ENCODE measurements at places on chromosomes 13 and 19.

DNA sequence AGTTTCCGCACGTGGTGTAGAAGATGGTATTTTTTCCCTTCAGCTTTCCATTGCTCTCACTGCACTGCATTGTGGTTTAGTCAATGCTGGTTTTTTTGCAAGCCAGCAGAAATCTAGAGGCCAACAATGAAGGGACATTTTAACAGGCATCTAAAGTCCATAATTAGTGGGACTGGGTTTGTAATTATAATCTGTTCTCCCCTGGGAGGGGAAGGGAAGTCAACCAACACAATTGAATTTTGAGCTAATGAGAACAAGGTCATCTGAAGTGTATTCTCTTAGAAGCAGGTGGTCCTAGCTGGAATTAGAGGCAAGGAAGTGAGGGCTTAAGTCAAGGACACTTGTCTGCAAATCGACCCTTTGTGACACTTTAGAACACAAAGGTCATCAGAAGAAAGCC lies 156.4 kb downstream of the MYO16 start:
- DNase-seq = no peak

GRCh38 chr13:92463134-92463533 lies 763.5 kb upstream of the GPC6 start:
- no peak for DNase-seq

- no peak for DNase-seq
These were observed 155.0 kb downstream of the RAP2A start for GRCh38 chr13:97588993-97589392.

DNA sequence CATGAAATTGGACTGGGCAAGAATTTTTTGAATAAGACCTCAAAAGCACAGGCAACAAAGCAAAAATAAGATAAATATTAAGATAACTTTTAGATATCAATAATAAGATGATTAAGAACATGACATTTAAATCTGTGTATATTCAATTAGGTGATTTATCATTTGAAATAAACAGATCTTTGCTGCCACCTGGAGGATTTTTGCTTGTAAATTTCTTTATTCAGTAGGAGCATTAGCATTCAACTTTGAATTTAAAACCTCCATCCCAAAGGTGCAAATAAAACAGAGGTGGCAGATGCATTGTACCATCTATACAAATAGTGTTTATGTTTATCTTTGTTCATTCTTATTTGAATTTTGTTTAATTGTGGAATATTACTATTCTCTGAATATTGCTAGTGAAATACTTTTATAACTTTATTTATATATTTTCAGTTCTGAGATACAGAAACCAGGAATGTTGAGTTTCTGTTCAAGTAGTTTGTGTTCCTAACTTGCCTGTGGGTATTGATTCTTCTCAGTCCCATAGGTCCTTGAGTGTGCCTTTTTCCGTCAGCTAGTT lies 20.9 kb downstream of the COG6 start:
- DNase-seq = peak; percentile 11

GRCh38 chr13:25652764-25653163 lies 281.0 kb downstream of the ATP8A2 start:
- peak; percentile 57 for DNase-seq

GRCh38 chr13:20997301-20998161 lies 63.9 kb downstream of the LATS2 start:
- DNase-seq = peak; percentile 71

GRCh38 chr19:35095667-35096368 lies 19.8 kb upstream of the FXYD3 start:
- DNase-seq = no peak

GRCh38 chr19:15320116-15320515 lies 12.2 kb downstream of the BRD4 start:
- no peak for DNase-seq

DNA sequence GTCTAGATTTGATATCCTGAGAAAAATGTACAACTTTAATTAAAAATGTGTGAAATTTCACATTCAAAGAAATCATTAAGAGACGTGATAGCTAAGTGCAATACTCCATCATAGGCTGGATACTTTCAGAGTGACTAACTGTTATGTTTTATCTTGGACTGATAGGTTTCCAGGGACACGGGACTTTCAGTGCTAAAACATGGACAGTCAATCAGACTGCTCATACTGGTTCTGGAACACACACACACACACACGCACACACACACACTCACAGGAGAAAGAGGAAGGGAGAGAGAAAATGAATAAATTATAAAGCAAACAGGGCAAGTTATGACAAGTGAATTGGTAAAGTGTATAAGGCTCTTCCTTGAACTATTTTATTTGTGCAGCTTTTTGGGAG lies 955.9 kb downstream of the SLITRK5 start:
- DNase-seq = no peak

DNA sequence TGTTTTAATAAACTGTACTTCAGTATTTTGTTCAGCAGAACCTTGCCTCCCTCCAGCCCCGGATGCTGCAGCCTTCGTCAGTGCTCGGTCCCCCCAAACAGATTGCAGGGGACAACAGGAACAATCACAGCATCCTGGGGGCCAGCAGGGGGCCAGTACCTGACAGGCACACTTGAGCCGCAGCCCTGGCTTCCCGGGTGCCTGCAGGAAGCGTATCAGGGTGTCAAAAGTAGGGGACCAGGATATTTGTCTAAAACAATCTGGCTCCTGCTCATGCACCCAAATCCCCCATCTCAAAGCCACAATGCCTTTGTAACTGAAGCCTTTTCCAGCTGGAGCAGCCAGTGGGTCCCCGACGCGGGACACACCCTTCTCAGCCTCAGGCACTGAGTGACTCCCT lies 167.5 kb upstream of the TSHZ3 start:
- no peak for DNase-seq

DNA sequence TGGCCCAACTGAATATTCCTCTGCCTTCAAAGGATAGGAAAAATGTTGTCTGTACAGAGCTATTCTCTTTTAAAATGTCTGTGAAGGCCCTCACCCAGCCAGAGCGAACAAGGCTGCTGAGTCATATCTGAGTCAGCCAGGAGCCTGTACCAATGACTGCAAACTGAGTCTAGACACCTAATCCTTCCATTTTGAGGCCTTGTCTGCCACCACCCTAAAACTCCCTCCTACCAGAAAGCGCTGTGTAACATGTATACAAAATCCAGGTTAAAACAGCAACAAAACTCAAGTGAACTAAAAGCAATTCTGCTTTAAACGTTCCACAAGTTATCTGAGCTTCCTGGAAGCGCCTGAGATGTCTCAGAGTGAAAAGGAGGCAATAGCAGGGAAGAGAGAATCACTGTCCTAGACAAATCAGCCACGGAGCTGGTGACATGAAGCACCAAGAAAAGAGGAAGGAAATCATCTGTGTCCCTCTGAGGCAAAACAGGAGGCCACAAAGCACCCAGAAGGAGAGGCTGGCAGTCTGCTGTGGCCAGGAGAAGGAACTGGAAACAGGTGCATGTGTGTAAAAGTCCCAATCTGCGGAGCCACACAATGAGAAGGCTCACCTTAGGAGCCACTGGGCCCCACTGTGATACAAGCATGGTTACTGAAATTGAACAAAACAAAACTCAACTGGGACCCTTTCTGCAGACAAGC lies 10.2 kb downstream of the DHRS12 start:
- peak; percentile 65 for DNase-seq

DNA sequence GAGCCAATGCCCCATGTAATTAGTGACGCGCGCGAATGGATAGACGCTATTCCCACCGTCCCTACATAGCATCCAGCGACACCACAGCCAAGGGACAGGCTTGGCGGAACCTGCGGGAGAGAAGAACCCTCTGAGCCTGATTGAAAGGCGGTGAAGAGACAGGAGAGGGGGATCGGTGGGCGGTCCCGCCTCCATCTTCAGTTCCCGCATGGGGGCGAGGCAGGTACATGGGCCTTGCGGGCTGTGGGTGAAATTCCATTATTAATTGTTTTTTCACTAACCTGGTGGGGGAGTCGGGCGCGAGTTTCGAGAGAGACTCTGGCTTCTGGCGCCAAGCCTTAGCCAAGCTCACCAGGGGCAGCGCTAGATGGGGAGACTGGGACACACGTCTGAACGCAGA lies 8.4 kb upstream of the TEX101 start:
- DNase-seq = no peak

DNA sequence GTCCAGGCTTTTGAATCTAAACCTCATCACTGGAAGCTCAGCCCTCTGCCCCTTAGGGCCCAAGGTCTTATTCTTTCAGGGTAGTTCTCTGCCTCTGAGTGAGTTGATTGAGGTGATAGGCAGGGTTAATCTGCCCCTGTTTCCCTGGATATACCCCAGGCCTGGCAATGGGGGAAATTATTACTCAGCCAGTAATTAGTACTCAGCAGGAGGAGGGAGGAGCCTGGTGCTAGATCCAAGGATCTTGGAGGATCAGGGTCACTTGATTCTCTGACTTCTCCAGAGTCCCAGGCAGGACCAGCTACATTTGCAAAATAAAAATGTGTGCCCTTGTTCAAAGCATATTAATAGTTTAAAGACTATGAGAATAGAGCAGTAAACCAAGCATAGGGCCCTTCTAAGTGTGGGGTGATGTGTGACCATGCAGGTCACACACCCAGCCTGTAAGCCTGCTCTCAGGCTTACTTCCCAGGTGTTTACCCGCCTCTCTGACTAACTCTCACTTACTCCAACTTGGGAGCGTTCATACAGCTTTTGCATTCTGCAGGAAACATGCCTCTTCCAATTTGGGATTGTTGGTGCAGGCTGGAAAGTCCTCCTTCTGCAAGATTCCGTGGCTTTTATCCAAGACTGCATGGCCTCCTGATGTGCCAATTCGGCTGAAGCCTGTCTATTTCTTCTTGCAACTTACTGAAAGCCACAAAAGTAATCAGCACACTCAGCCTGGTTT lies 7.9 kb upstream of the STK24 start:
- DNase-seq = no peak

DNA sequence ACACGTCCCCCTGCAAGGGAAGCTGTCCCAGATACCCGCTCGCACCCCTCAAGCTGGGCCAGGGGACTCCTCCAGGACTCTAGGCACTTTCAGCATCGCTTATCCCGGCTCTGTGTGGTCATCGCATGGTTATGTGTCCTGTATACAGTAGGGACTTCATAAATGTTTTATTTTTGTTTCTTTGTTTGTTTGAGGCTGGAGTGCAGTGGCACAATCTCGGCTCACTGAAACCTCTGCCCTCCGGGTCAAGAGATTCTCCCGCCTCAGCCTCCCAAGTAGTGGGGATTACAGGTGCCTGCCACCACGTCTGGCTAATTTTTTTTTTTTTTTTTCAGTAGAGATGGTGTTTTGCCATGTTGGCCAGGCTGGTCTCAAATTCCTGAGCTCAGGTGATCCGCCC lies 7.5 kb downstream of the ANGPTL8 start:
- no peak for DNase-seq

DNA sequence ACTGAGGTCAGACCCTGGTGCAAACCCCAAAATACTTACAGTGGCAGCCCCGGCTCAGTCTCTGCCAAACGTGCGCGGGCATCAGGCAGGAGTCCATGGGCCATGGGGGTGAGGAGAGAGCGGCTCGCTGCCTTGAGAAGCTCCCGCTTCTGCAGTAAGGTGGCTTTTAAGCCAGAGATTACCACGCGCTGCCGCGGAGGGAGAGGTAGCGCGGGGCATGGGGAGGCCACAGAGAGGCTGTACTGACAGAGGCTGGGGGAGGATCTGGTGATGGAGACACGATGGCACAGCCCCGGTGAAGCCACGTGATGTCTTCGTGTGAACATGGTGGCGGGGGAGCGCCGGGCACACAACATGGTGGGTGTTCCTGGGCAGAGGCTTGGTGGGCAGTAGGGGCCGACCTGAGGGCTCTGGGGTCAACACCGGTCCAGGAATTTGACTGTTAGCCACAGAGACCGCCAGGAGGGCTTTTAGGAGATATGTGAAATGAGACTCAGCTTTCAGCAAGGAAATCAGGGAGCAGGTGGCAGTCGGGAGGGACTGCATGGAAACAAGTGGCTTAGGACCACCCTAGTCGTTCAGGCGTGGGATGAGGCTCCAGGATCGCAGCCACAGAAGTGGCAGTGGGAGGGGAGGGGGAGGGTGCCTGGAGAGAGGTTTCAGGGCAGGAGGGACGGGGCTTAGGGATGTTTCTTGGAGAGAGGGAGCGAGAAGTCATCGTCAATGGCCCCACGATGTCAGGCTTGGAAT lies 24.1 kb downstream of the MCF2L start:
- DNase-seq = no peak

- DNase-seq = no peak
These were observed 17.4 kb downstream of the NMRK2 start for GRCh38 chr19:3949997-3950859.

- DNase-seq = no peak
These were observed 285 bp downstream of the TMEM143 start for GRCh38 chr19:48363500-48363809.

DNA sequence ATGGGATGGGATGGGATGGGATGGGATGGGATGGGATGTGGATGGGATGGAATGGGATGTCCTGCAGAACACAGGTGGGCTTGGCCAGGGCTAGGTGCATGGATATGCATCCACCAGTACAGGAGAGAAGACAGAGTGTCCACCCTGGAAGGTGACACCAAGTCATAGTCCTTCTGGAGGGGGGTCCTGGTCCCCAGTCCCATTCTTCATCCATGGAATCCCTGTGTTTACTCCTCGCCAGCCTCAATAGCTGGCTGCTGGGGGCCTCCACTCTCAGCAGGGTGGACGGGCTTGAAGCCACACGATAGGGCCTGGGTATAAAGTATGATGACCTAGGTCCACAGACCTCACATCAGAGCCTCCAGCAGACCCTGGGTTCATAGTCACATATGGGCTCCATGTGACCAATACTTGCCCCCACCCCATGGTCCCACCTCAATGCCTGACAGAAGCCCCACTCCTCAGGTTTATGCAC lies 40.1 kb downstream of the RFX2 start:
- DNase-seq = no peak

DNA sequence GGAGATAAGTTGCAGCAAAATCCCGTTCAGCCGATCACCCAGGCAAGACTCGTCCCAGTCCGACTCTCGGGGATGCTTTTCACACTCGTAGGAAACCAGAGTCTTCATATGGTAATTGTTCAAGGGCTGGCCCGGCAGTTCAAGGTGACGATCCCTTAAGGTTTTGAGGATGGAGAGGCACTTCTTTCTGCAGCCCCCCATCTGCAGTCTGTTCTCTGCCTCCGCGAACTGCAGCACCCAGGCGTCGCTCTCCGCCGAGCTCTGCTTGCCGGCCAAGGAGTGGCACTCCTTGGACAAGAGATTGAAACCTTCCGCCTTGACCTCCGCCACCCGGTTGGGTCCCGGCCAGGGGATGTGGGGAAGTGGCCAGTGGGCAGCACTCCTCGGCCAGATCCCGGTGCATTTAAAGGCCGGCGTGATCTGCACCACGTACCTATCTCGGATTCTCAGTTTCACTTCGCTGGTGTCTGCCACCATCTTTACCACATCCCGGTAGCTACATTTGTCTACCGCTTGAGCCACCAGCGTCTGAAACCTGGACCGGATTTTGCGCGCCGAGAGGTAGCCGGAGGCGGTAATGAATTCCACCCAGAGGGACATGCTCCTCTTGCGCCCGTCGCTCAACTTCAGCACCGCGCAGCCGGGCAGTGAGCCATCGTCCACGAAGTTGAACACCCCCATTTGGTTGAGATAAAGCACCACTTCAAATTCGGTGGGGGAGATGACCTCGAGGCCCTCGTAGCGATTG lies 1.1 kb downstream of the MAB21L1 start:
- DNase-seq = no peak

GRCh38 chr13:64488731-64489130 lies 2741.4 kb downstream of the PCDH9 start:
- DNase-seq = no peak
